ENCODE measurements at places on chromosomes 5 and 9.

- peak; percentile 44 for DNase-seq
Measured at GRCh38 chr9:81588148-81588871, 101.0 kb downstream of the TLE1 start.

- DNase-seq = no peak
Measured at GRCh38 chr5:140109018-140109758, 4.7 kb upstream of the PURA start.

GRCh38 chr5:167965710-167966109 is 325.7 kb upstream of the WWC1 start:
- no peak for DNase-seq

GRCh38 chr9:134585746-134586706 is 55.6 kb upstream of the COL5A1 start:
- DNase-seq = no peak

GRCh38 chr9:2126331-2126803 is 111.2 kb downstream of the SMARCA2 start:
- DNase-seq = no peak

DNA sequence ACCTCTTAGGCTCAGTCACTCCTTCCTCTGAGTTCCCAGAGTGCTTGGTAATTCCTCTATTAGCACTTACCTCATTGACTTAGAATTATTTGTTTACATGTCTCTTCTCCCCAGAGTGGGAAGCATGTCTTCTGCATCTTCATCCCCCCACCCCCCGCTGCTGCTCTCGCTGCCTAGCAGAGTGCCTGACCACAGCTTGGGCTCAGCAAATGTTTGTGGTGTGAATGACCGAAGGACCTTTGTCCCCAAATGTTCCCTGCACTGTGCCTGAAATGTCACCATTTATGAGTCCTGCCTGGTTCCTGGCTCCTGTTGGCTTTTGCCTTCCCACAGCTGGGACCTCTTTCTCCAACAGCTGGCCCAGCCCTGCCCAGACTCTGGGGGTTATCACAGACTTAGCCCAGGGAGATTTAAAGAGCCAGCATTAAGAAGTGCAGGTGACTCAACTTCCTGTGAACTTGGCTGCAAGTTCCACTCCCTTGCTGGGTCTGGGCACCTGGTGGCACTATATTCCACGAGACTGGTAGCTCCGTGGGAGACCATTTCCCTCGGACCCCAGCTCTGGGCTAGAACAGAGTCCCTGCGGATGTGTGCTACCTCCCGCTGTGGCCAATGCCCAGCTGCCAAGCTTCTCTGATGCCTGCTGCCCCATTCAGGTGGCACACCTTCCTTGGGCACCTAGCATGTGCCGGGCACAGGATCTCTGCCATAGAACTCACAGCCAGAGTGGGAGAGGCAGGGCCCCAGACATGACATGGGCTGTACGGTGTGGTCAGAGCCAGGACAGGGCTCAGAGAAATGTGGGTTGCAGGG is 1.8 kb upstream of the HMCN2 start:
- no peak for DNase-seq

DNA sequence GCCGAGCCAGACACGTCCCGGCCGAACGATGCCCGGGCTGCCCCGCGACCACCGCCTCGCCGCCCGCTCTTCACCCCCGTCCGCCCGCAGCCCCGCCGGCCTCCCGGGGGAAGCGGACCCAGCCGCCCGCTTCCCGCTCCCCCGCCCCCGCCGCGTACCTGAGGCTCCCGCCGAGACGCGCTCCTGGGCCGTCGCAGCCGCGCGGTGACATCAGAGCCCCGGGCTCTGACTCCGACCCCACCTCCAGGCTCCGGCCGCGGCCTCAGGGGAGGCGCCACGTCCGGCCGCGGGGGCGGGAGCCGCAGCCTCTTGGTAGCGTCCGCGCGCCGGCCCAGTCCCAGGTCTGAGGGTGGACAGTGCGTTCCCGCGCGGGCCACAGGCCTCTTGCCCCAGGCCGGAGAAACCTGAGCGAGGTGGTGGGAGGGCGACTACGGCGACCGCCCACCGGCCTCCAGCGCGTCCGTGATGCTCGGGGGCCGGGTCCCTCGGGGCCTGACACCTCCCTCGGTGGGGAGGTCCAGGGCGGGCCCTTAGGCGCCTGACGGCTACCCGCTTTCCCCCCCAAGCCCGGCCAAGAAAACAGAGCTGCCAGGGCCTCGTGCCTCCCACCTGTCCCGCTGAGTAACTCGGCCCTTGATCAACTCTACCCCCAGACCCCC is at the start of gene SHROOM1:
Gene SHROOM1, minus strand, starts transcription at position 212 of the 659 bp plus-strand sequence. CDS start 4,507 bp downstream, outside the sequence.
- DNase-seq = no peak

- DNase-seq = no peak
Measured at GRCh38 chr9:33161589-33162132, 5.5 kb downstream of the B4GALT1 start.

DNA sequence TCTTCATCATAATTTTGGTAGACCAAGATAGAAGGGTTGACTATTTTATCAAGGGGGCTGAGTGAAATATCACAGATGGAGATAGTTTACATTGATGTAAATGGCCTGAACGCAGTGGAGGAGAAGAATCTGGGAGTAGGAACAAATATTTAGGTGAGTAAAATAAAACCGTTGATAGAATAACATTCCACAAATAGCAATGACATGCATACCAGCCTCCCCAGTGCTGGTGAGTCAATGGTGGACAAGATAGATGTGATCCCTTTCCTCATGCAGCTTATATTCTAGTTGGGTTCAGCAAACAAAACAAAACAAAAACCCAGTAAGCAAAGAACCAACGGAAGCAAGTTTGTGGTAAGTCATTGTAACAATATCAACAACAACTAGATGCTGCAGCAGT is 385.2 kb downstream of the FAM170A start:
- no peak for DNase-seq

DNA sequence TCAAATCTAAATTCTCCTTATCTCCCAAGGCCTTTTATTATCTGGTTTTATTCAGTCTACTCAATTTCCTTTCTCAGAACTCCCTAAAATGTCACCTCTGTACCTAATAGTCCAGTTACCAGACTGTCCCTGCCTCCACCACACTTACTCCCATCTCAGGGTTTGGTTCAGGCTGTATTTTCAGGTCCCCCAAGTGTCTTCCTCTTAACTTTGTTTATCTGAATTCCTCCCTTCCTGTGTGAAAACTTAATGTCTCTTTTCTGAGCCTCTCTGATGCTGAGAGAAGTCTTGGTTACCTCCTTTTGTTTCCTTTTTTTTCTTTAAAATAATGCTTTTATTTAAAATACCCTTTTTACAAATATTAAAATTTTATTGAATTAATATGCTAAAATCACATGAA is 133.4 kb downstream of the PAM start:
- DNase-seq = no peak

DNA sequence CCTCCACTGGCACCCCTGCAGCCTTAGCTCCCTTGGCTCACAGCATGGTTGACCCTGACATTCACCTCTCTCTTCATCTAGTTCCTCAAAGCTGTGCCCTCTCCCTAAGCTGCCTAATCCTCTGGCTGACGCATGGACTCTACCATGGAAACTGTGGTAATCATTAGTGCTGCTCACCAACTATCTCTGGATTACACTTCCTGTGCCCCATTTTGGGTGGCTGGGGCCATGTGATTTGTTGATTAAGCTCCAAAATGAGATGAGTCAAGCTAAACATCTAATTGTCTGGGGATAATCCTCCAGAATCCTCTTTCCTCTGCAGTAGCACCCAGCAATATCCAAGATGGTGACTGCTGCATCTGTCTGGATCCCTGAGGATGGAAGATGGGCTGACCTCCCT is 264.4 kb downstream of the SH3GL2 start:
- no peak for DNase-seq

DNA sequence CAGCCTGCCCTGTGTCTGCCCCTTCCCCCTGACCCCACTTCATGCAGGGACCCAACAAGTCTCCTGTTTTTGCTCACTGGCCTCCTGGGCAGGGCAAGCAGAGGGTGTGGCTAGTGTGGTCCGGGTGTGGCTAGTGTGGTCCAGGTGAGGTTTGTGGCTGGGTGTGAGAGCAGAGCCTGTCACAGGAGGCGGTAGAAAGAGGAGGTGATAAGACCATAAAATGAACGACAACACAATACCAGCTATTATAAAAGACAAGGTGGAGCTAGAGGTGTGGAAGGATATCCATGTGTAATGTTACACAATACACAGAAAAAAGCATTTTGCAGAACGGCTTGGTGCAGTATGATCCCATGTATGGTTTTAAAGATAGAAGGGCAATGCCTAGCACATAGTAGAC is 23.3 kb downstream of the SPRY4 start:
- no peak for DNase-seq

DNA sequence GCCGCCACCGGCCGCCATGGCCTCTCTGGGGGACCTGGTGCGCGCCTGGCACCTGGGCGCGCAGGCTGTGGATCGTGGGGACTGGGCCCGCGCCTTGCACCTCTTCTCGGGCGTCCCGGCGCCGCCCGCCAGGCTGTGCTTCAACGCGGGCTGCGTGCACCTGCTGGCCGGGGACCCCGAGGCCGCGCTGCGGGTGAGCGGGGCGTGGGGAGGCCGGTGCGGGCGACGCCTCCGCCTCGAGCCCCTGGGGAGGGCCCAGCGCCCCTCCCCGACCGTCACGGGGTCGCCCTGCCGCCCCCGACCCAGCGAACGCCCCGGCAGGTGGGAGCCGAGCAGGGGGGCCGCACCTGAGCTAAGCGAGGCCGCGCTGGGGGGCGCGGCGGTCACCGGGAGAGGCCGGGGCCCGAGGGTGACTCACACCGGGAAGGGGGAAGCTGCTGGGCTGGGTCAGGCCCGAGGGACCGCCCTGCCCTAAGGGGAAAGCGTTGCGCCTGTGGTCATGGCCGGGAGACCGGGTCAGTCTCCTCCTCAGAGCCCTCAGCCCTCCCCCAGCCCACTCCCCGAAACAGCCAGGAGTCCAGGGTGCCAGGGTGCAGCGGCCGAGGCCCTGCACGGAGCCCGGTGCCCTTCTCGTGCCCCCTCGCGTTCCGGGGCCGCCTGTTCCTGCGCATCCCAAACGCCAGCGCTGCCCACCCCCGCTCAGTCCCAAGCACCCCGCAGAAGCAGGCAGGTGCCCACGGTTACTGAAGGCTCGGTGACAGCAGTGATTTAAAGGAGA is 510 bp downstream of the NOXA1 start:
- no peak for DNase-seq

- no peak for DNase-seq
Measured at GRCh38 chr9:34716711-34717110, 6.8 kb upstream of the CCL21 start.
